Large intestine (tissue), 12 donors: ENCODE measurements at places on chromosomes 7 and 10.

- H3K27me3 ChIP-seq, result peaks cover 2% of the 10 kb centered on the region
- no peak for DNase-seq
- no peaks in the 10 kb centered on the region for H3K36me3 ChIP-seq
- no peak overlapping the region for H3K27ac ChIP-seq
Observed at GRCh38 chr10:43128958-43129706, 9.1 kb upstream of the CSGALNACT2 start.

- H3K36me3 ChIP-seq, result no peaks in the 10 kb centered on the region
- peak overlapping the region; percentile 64 for H3K4me3 ChIP-seq
- DNase-seq, result peak; percentile 60
- peak overlapping the region; percentile 11 for H3K27ac ChIP-seq
Observed at GRCh38 chr10:33332183-33333065, 2.0 kb downstream of the NRP1 start.

- no peaks in the 10 kb centered on the region for H3K36me3 ChIP-seq
- no peaks in the 10 kb centered on the region for H3K27me3 ChIP-seq
- peak; percentile 52 for DNase-seq
- H3K4me3 ChIP-seq, result peak overlapping the region; percentile 36
- H3K4me1 ChIP-seq, result peaks cover 4% of the 10 kb centered on the region
Observed at GRCh38 chr7:157568770-157569584, 232.2 kb downstream of the DNAJB6 start.

DNA sequence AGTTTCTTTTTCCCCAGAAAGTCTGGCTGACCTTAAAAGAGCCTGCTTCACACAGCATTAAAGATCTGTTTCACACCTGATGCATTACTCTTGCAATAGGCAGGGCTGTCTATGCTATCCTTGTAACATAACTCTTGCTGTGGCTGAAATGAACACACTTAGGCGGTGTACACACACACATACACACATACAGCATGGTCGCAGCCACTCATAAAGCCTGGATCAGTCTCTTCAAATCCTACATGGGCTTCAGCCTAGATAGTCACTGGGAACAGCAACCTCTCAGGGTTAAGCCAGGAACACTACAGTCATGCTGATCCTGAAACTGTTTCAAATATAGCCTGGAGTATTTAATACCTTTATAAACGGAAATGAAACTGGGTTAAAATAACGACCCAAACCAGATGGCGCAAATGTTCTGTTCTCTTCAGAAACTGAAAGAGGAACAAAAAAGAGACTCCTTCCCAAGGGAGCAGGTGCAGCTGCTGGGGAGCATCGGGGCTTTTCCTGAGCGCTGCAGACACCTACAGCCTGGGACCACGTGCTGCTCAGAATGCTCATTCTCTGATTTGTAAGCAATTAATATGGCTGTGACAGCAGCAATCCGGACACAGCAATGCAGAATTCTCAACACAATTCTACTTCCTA lies 61.0 kb upstream of the SFMBT2 start:
- no peaks in the 10 kb centered on the region for H3K4me1 ChIP-seq
- H3K27me3 ChIP-seq, result no peaks in the 10 kb centered on the region
- no peak overlapping the region for H3K4me3 ChIP-seq
- H3K36me3 ChIP-seq, result no peaks in the 10 kb centered on the region

DNA sequence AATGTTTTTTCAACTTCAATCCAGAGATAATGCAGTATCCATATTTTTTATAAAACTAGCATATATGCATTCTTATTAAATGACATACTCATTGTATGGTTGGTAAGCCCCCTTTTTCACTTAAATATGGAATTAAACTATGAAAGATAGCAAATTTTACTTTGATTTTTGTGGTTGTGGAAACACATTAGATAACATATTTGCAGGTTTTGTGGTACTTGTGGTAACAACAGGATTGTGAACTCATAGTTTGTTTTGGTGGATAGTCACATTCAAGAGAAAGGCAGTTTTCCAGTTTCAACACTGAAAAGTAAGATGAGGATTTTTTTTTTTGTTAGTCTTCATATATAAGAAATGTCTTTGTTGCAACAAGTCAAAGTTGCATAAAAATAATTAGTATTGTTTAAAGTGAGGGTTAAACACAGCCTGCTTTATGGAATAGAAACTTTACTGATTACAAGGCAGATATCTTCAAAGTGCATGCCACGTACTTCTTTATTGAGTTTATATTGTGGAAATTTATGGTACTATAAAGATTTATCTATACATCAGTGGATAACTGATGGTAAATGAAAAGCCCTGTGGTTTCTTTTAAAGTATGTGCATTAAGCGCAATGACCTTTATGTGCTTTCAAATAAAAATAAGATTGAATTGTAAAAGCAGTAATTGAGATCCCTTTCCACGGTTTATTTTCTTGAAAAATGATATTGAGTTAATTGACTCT lies 39.7 kb upstream of the SEMA3D start:
- no peaks in the 10 kb centered on the region for H3K27me3 ChIP-seq
- no peaks in the 10 kb centered on the region for H3K4me1 ChIP-seq
- H3K4me3 ChIP-seq, result no peak overlapping the region
- no peak for DNase-seq
- H3K36me3 ChIP-seq, result no peaks in the 10 kb centered on the region

DNA sequence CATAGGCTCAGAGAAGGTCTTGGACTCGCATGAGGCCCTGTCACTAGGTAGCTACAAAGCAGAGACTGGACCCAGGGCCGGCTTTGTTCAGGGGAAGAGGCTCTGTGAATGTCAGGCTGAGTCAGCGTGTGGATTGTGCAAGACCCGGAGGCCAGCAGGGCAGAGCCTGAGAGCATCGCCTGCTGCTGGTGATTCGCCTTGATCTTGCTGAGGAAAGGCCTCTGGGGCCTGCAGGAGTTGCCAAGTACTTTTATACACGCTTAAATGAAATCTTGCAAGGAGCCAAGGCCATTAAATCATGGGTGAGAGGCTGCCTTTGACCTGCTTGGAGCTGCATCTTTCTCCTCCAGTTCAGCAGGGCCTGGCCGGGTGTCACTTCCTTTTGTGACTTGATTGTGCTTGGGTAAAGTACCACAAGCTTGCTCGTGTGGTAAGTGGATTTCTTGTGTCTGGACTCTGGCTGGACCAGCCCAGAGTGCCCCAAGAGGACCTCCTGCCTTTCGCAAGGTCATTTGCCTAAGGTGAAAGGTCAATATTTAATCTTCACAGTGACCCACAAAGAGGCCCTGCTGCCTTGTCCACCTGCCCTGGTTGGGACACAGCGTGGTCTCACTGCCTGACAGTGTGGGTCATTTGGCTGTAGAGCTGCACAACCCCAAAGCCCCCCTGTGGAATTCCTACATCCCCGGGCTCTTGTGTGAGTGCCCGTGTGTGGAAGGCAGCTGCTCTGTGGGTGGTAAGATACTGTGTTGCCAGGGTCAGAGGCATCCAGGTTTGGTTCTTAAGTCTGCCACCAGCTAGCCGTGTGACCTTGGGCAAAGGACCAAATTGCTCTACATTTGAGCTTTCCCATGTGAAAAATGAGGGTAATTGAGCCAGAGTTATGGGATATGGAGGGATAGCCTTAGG lies 38.6 kb upstream of the SH2D4B start:
- DNase-seq, result peak; percentile 98
- peaks cover 72% of the 10 kb centered on the region for H3K4me1 ChIP-seq
- H3K4me3 ChIP-seq, result no peak overlapping the region

- DNase-seq, result no peak
Observed at GRCh38 chr7:98467570-98468312, 66.9 kb upstream of the BAIAP2L1 start.

- no peaks in the 10 kb centered on the region for H3K4me1 ChIP-seq
- DNase-seq, result no peak
- H3K27me3 ChIP-seq, result no peaks in the 10 kb centered on the region
- no peak overlapping the region for H3K4me3 ChIP-seq
- no peak overlapping the region for H3K27ac ChIP-seq
Observed at GRCh38 chr7:121182902-121183301, 145.9 kb upstream of the WNT16 start.

DNA sequence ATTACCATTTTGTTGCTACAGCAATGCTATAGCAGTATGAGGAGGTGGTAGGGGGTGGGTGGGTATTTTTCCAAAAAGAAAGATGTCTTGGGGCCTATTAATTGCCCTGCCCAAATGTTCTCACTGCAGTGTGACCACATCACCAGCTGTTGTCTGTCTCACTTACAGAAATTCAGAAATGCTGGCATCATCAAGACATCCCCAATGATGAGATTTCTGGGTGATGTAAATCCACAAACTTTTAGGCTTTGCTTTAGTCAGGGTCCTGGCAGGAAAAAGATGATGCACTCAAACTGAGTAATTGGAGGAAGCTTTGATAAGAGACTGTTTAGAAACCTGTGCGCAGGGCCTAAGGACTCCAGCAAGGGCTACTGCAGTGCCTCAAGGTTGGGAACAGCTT lies 56.2 kb upstream of the OPN4 start:
- no peaks in the 10 kb centered on the region for H3K4me1 ChIP-seq
- DNase-seq, result no peak
- H3K27me3 ChIP-seq, result no peaks in the 10 kb centered on the region
- no peak overlapping the region for H3K27ac ChIP-seq
- H3K4me3 ChIP-seq, result no peak overlapping the region

DNA sequence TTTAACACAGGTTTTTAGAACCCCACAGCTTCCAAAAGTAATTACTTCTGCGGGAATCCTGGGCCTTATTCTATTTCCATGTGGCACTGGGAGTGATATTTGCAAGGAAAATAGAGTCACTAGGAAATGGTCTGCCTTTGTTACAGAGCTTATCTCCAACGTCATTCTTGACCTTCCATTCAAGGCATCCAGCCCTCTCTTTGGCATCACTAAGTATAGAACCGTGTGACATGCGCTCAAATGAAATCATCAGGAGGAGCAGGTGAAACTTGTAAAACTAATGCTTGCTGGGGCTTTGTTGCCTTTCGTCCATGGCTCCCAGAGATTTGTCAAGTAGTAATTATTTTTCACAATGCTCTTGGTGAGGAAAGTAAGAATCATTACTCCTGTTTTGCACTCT lies 73.4 kb downstream of the PAPSS2 start:
- DNase-seq, result no peak
- no peaks in the 10 kb centered on the region for H3K4me1 ChIP-seq
- peaks cover 3% of the 10 kb centered on the region for H3K36me3 ChIP-seq

DNA sequence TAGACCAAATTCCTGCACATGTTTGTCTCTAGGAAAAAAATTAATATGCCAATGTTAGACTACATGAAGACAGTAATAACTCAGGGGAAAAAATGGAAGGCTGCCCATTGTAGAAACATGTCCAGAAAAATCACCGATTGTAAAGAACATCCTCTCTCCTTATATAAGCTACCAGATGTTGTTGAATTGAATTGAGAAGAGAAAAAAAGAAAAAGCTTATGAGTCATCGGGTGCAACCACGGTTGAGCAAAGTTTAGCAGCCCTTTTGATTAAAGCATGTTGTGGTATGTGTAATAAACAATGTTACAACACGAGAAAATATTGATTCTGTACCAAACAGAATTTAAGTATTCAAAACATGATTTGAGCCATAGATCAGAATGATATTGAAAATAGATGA lies 102.3 kb upstream of the ARHGAP21 start:
- peak; percentile 55 for DNase-seq
- H3K4me3 ChIP-seq, result no peak overlapping the region
- peak overlapping the region; percentile 33 for H3K27ac ChIP-seq
- no peaks in the 10 kb centered on the region for H3K27me3 ChIP-seq

- DNase-seq, result no peak
- no peak overlapping the region for H3K4me3 ChIP-seq
- H3K27me3 ChIP-seq, result no peaks in the 10 kb centered on the region
- no peak overlapping the region for H3K27ac ChIP-seq
- no peaks in the 10 kb centered on the region for H3K4me1 ChIP-seq
Observed at GRCh38 chr10:113788604-113789083, 37.2 kb downstream of the PLEKHS1 start.

- DNase-seq, result no peak
- H3K4me1 ChIP-seq, result peaks cover 30% of the 10 kb centered on the region
- H3K27me3 ChIP-seq, result no peaks in the 10 kb centered on the region
- H3K36me3 ChIP-seq, result no peaks in the 10 kb centered on the region
Observed at GRCh38 chr10:5608608-5609220, 57.7 kb downstream of the ASB13 start.

GRCh38 chr7:41820111-41820671 lies 117.3 kb upstream of the INHBA start:
- H3K27me3 ChIP-seq, result no peaks in the 10 kb centered on the region
- no peaks in the 10 kb centered on the region for H3K36me3 ChIP-seq
- H3K4me1 ChIP-seq, result no peaks in the 10 kb centered on the region
- DNase-seq, result no peak

DNA sequence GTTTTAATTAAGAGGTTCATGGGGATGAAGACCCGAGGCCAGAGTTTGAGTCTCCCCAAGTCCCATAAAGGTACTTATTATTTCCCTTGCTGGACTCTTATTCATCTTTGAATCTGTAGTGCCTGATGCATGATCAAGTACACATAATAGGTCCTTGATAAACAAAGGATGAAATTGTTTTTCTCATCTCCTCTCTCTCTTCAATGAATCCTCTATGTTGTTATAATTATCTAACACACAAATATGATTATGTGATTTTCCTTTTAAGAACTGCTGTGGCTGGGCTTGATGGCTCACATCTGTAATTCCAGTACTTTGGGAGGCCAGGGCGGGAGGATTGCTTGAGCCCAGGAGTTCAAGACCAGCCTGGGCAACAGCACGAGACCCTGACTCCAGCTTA lies 117.7 kb downstream of the BAMBI start:
- no peaks in the 10 kb centered on the region for H3K4me1 ChIP-seq
- H3K27ac ChIP-seq, result no peak overlapping the region
- no peaks in the 10 kb centered on the region for H3K36me3 ChIP-seq
- no peak overlapping the region for H3K4me3 ChIP-seq

DNA sequence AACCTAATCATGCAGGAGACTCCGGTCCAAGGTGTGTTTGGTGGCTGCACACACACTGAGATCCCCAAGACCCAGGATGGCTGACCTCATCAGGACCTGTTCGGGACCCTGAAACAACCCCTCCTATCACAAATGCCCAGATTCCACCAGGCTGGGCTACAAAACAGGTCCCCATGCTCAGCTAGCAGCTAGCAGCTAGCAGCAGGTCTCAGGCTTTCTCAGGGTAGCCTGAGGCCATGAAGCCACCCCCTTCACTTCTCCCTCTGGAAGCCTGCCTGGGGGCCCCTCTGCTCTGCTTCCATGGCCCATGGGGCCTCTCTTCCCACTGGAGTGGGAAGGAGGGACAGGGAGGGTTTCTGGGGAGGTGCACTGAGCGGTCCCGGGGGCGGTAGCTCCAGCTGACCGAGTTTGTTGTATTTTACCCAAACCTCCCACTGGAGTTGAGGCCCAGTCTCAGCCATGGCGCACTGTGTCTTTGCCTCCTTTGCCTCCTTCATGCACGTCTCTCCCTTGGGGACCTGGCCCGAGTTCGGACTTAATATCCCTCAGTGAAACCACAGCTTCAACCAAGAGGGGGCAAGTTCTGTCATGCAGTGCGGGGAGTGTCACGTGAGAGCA lies 95.1 kb upstream of the GPR26 start:
- no peak overlapping the region for H3K4me3 ChIP-seq
- no peaks in the 10 kb centered on the region for H3K36me3 ChIP-seq
- H3K27me3 ChIP-seq, result peaks cover 17% of the 10 kb centered on the region
- H3K27ac ChIP-seq, result no peak overlapping the region
- H3K4me1 ChIP-seq, result no peaks in the 10 kb centered on the region
- DNase-seq, result no peak
